ENCODE measurements at places on chromosomes 1 and 21.
A peak's percentile ranks its signal among the peaks of the same experiment; 100 is the strongest.

DNA sequence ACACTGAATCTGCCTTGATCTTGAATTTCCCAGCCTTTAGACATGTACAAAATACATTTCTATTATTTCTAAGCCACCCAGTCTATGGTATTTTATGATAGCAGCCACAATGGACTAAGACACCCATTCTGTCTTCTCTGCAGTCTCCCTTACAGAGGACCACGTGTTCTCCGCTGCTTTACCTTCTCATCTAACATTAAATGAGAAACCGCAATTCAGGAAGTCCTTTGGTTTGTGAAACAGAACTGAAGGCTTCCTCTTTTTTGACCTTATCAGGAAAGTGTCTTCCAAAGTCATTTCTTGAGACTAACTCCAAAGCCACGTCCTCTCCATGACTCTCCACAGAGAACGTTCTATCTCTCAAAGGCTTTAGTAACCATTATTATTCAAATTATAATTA lies 560.1 kb downstream of the OMA1 start:
- peak; percentile 2 for DNase-seq

DNA sequence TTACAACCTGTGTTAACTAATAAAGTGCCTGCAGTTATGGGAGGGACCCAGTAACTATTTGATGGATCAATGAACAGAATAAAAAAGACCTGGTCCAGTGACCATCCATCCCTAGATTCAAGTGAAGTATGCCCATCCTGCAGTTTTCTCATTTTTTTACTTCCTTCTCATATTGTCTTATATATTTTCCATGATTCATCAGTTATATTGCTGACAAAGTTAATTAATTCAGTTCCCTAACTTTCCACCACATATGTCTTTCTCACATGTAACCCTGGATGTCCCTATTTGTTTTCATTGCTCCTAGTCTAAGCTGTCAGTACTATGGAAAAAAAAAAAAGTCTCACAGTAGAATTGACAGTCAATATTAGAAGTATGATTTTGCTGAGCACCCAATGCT lies 64.3 kb downstream of the ITGB3BP start:
- no peak for DNase-seq

DNA sequence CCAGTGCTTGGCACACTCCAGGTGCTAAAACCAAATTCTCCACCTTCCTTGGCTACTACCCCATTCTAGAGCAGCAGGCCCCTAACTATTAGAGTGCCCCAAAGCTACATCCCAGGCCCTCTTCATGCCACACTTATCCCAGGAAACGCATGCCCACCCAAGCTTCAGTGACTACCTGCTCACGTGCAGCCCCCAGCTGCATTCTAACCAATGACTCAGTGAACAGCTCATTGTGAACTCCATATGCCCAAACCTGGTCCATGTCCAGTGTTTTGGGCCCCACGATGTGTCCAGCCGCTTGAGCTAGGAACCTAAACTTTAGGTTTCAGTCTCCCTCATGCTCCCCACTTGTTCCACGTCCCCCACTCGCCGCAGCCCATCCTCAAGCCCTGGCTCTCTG lies 41.5 kb downstream of the NKAIN1 start:
- DNase-seq, result no peak

- DNase-seq, result no peak
Measured at GRCh38 chr1:4407851-4408250, 246.6 kb upstream of the AJAP1 start.

- no peak for DNase-seq
Measured at GRCh38 chr1:40927781-40928180, 51.7 kb upstream of the CTPS1 start.
